GM23248 (cell line): ENCODE measurements at places on chromosomes 4 and X. TPM values are rescaled to one million over a fixed set of nuclear protein-coding genes. Genes with fewer than 3 reads are reported as not detected.

DNA sequence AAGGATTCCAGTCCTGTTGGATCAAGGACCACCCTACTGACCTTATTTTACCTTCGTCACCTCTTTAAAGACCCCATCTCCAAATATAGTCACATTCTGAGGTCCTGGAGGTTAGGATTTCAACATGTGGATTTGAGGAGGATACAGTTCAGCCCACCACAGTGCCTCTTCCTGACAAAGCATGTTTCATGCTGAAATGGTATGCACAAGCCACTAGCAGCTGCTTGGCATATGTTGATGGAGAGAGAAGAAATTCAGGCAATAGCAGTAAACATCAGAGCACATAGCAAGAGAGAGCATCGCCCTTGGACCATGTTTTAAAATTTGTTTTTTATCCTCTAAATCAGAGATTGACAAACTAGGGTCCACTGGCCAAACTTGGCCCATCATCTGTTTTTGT is 172.1 kb downstream of the PRKX start:
- H3K27ac ChIP-seq, result no peak overlapping the region
- DNase-seq, result no peak
- no peaks in the 10 kb centered on the region for H3K27me3 ChIP-seq
- H3K4me3 ChIP-seq, result no peak overlapping the region
- no peaks in the 10 kb centered on the region for H3K36me3 ChIP-seq

- H3K27ac ChIP-seq, result no peak overlapping the region
- no peaks in the 10 kb centered on the region for H3K36me3 ChIP-seq
- no peaks in the 10 kb centered on the region for H3K4me1 ChIP-seq
- no peak overlapping the region for H3K4me3 ChIP-seq
- H3K27me3 ChIP-seq, result no peaks in the 10 kb centered on the region
- no peak for DNase-seq
Observed at GRCh38 chr4:110897784-110898183, 274.9 kb upstream of the PITX2 start.

- no peaks in the 10 kb centered on the region for H3K27me3 ChIP-seq
- no peaks in the 10 kb centered on the region for H3K36me3 ChIP-seq
- H3K4me1 ChIP-seq, result peaks cover 6% of the 10 kb centered on the region
- H3K4me3 ChIP-seq, result no peak overlapping the region
- no peak overlapping the region for H3K27ac ChIP-seq
Observed at GRCh38 chr4:150176547-150176946, 98.3 kb downstream of the DCLK2 start.

GRCh38 chr4:81084029-81084428 is 53.5 kb downstream of the BMP3 start:
- peak; percentile 86 for DNase-seq
- H3K36me3 ChIP-seq, result no peaks in the 10 kb centered on the region

The PAGE4 gene
- not detected in 2 replicates for total RNA-seq

The HSPA4L gene
- total RNA-seq, result 1.3 and 1.4 TPM in 2 replicates

The FGFBP1 gene
- not detected in 2 replicates for total RNA-seq
